ENCODE measurements at places on chromosomes 16 and 17.

DNA sequence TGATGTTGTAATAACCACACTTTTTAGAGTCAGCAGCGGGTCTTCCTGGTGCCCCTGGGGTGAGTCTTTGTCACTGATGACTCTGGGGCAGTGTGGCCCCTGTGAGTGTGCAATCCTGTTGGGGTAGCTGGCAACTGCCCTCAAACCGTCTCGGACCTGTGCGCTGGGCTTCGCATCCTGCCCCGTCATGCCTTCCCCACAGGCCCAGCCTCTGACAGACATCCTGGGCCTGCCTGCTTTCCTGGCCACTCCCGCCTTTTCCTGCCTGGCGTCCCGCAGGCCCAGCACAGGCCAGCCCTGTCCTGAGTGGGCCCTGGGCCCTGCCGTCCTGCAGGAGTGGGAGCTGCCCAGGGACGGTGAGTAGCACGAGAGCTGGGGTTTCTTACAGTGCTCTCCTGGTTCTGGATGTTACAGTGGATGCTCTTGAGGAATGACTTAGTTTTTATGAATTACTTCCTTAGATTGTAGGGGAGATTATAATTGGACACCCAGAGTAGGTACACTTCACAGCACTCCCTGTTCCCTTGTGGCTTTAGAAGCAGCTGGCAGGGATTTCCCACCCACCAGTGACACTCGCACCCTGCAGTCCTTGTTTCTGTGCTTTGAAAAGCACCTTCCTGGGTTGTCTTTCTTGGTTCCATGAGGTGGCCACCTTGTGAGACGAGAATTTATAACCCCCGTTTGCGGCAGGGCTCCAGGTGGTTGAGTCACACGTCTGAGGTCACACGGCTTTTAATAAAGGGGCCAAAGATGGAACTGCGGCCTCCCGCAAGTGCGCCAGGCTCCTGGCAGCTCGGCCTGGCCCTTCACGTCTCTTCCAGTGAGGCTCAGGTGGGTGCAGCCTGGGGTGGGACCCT lies 50.0 kb upstream of the CAPN15 start:
- DNase-seq = no peak

DNA sequence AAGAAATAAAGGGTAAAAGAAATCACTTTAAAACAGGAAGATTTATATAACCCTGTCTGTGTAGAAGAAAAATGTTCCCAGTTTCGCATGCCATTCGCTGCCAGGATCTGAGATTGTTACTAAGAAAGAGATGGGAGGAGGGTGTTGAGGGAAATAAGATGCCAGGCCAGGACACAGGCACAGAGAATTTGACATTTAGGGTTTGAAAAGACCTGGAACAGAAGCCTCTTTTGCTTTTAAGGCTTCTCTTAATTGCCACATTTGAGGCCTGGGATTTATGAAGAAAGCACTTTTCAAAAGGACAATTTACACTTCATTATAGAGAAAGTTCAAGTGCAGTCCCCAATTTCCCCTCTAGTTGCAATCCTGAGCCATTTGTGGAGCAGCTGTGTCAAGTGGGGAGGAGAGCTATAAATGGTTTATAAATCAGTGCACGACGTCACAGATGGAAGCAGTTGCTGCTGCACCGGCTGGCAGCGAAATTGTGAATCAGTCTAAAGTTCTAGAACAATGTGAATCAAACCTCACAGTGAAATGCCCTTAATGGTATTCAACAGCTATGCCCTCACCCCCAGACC lies 26.5 kb upstream of the C16orf87 start:
- no peak for DNase-seq

DNA sequence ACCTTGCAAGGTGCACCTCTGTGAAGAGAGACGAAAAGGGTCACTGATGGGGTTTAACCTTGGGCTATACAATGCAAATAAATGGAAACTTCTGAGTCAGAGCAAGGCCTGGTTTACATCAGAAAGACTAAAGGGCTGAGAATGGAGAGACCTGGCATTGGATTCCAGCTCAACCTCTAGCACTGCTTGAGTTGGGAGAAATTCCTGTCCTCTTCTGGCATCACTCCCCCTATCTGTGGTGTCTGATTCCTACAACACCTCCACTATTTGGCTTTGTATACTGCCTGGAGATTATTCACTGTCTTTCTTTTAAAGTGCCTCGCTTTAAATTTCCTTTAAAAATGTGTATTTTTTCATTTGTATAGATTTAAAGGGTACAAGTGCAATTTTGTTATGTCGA lies 68.8 kb downstream of the GPR139 start:
- no peak for DNase-seq

DNA sequence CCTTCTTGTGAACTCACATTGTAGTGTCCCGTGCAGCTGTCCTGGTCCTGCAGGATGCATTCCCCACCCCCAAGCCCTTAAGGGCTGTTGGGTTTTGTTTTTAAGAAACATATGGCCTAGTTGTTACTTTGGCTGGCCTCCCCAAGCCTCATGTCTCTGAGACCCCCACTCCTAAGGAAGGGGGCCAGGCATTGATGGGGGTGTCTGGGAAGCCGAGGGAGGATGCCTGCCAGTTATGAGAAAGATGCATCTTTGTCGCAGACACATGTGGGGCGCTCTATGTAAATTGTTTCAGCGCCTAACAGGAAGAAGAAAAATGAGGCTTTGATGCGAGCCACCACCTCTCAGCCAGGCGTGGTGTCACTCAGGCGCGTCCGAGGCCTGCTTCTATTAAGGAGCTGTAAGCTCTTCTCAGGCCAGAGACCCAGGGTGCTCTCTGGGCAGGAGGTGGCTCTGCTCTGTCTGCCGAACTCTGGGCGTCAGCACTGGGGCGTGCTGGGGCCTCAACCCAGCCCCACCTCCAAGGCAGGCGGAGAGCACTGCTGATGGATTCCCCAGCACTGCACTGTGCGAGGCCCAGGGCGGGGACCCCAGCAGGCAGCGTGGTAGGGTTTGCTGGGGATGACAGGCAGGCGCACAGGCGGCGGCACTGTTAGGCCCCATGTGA lies 70.6 kb downstream of the SREBF1 start:
- no peak for DNase-seq

GRCh38 chr16:30397056-30397455 lies 1.8 kb downstream of the ZNF48 start:
- no peak for DNase-seq

DNA sequence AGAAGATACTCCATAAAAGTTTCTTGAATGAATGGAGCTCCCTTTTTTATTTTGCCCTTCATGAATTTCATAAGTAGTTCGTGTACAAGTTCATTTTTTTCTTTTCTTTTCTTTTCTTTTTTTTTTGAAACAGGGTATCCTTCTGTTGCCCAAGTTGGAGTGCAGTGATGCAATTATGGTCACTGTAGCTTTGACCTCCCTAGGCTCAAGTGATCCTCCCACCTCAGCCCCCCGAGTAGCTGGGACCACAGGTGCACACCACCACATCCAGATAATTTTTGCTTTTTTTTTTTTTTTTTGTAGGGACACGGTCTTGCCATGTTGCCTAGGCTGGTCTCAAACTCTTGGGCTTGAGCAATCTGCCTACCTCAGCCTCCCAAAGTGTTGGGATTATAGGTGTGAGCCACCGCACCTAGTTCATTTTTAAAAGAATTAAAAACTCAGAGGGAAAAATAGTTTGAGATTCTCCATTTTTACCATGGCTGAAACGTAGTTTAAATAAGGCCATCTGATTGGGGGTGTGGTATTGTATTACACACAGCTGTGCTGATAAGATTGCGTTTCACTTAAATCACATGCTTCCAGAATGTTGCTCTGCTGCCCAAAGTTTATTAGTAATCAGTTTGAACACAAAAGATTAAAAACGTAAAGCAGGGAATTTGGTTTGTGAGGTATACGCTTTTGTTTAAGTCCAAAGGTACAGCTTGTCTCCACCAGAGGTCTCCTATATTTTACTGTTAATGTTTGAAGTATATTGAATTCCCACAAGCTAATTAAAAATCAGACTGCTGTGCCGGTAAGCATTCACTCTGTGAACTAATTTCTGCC lies 154.1 kb downstream of the SOCS1 start:
- no peak for DNase-seq

DNA sequence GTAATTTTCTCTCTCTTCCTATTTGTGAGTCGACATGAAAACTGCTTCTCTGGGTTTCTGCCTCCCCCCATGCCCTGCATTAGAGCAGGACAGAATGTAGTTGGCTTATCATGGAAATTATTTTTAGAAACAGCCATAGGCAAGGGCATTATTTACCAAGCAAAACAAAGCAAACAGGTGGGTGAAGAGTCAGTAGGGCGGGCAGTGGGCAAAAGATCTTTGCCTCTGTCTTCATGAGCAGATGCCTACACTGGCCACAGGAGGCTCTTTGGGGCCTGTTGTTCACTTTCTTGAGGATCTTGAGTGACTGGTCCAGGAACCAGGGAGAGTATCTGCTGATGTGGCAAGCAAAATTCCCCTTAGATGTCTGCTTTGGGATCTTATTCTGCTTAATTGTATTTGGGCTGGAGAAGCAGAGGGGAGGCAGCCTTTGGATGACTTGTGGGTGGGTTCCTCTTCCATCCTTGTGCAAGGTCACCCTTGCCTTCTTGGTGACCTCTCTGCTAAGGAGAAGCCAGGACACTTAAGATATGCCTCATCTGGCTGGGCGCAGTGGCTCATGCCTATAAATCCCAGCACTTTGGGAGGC lies 42.5 kb upstream of the CLEC19A start:
- no peak for DNase-seq

GRCh38 chr17:39863918-39864746 lies at the start of gene IKZF3:
IKZF3 (minus strand) TSS chr17:39864312; CDS start chr17:39864126, 186 bp downstream.
- peak; percentile 93 for DNase-seq

DNA sequence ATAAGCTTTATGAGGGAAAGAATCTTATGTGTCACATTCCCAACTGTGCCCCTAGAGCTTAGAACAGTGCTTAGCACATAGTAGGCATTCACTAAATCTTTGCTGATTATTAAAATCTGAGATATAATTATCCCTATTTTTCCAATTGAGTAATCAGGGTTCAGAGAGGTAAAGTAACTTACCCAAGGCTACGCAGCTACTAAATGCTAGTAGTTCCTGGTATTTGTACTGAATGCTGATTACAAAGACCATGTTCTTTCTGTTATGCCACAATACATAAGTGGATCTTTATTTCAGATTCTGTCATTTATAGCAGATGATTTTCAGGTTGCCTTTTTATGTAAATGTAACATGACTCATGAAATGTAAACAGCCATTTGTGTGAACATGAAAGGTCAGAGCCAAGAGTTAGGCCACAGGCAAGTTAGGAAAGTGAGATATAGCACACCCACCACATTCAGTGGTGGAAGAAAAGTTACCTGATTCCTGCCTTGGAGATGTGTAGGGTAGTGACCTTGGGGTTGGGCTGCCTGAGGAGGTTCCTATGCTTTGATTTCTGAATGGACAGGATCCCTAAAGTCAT lies 77.2 kb downstream of the FTO start:
- no peak for DNase-seq

DNA sequence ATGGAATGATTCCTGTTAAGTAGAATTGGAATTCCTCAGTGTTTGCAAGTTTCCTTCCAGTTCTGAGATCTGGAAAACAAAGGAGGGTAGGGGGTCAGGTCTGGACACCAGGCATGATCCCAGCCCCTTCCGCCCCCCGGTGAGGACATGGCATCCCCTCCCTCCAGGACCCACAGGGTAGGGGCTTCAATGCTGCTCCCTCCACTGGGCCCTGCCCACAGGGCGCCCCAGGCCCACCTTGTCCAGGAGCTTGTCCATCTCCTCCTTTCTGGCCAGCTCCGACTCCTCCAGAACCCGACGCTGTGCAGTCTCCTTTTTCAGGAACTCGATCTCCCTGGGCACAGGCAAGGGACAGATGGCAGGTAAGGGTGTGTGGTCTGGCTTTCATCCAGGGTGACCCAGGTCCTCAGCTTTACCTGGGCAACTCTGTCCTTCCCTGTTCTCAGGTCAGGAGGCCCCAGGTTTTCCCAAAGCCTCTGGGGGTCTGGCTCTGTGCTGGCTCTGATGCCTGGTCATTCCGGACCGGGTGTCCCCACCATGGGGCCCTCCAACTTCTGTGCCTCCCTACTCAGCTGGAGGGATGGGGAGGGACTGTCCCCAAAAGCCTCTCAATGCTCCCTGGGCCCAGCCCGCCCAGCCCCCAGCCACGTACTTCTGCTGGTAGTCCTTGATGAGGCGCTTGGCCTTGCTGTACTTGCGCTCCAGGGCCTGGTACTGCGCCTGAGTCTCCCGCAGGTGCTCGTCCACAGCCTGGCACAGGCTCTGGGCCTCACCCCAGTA lies 5.5 kb upstream of the SAMD14 start:
- no peak for DNase-seq

DNA sequence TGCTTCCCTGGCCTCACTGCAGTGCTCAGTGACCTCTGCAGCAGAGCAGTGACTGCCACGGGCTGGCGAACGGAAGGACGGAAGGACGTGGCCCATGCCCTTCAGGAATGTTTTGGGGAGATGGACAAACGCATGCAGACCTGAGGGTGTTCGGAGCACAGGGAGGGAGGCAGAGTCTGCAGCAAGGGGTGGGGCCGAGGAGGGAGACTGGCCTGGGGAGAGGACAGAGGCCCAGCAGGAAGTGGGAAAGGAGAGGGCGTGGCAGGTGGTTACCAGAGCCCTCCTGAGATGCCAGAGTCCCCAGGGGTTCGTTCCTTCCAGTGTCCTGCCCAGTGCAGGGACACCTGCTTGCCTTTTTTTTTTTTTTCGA lies 21.9 kb downstream of the ADORA2B start:
- no peak for DNase-seq

GRCh38 chr16:80063713-80064069 lies 463.2 kb upstream of the MAF start:
- DNase-seq = no peak

- no peak for DNase-seq
Observed at GRCh38 chr16:86740298-86740697, 161.9 kb downstream of the FOXL1 start.

- DNase-seq = no peak
Observed at GRCh38 chr16:29834079-29834478, 13.8 kb downstream of the MVP start.

DNA sequence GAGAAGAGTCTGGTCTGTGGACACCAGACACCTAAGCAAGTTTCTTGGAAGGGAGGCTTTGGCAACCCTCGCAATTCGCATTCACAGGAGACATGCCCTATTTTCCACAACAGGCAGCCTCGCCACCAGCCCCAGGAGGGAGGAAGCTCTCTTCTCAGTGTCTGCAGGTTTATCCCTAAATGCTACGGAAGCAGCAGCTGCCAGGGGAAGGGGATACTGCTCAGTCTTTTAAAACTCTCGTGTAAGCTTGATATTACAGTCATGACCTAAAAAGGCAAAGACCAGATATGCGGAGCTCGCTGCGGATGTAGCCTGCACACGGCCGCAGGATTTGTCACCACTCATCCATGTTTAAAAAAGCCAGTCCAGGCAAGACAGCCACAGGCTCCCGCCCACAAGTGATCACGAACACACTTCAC lies 159.2 kb upstream of the RPH3AL start:
- DNase-seq = no peak

All from activated naive CD8-positive, alpha-beta T cell treated with anti-CD3 and anti-CD28 coated beads for 36 hours (primary cell).